ENCODE measurements at places on chromosomes 7 and 10.

DNA sequence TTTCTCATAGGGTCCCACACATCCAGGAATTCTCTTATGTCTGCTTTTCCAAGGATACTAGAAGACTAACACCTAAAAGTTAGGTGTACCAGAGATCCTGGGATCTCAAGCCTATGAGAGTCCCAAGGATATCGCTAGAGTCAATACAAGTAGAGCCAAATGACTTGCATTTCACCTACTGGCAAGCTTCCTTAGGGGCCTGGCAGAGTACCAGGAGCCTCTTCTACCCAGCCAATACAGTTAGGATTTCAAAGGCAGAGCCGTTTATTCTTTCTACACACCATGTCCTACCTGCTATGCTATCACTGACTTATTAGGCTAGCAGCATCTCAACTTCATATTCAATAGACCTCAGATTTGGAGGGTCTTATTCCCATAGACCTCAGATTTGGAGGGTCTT is 53.5 kb upstream of the UNC5B start:
- no peak for DNase-seq

DNA sequence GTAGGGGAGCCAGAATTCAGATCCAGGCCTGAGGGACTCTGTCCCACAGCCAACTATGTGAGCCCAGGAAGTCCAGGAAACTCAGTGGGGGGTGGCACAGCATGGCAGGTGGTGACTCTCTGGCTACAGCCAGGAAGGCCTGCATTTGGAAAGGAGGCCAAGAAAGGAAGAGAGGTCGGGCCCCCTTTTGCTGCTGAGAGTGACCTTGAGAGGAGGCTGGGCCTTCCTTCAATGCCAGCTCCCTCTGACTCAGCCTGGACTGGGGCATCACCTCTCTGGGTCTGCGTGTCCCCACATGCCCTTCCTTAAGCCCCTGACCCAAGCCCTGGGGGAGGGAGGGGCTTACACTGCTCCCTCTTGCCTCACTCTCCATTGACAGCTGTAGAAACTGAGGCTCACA is 6.4 kb upstream of the MYL10 start:
- no peak for DNase-seq

DNA sequence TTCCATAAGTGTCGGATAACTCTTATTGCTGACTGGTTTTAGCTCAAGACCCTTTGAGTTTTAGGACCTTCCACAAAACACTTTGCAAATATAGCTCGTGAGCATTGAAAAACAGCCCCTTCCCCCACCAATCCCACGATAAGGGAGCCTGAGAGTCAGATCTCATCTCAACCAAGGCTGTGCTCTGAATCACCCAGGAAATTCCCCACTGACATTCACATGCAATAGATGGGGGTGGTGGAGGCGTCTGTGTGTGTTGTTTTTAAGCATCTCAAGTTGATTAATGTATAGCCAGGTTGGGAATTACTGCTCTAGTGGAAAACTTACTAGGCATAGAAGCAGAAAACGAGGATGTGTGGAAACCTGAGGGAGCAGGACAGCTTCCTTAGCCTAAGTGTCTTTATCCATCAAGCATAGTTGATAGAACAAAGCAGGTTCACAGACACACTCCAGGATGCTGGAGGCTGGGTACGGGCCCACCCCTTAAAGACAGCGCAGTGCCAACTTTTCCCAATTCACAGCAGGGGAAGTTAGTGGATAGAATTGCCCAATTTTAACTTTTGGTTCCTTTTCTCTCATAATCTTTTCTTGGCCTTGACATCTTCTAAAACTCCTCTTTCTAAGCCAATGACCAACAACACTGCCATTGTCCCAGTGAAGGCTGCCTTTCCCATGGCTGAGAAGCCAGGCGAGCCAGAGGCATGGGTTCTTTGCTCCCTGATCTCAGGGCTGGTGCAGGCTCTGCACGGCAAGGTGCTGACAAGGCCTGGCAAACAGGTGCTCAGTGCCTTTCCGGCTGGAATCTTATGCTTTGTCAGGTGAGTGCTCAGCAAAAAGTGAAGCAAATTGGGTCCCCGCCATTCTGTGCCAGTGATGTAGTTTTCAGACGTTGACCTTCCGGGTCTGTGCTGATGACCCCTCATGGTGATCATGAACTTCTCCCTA is 98.5 kb upstream of the INSIG1 start:
- no peak for DNase-seq

DNA sequence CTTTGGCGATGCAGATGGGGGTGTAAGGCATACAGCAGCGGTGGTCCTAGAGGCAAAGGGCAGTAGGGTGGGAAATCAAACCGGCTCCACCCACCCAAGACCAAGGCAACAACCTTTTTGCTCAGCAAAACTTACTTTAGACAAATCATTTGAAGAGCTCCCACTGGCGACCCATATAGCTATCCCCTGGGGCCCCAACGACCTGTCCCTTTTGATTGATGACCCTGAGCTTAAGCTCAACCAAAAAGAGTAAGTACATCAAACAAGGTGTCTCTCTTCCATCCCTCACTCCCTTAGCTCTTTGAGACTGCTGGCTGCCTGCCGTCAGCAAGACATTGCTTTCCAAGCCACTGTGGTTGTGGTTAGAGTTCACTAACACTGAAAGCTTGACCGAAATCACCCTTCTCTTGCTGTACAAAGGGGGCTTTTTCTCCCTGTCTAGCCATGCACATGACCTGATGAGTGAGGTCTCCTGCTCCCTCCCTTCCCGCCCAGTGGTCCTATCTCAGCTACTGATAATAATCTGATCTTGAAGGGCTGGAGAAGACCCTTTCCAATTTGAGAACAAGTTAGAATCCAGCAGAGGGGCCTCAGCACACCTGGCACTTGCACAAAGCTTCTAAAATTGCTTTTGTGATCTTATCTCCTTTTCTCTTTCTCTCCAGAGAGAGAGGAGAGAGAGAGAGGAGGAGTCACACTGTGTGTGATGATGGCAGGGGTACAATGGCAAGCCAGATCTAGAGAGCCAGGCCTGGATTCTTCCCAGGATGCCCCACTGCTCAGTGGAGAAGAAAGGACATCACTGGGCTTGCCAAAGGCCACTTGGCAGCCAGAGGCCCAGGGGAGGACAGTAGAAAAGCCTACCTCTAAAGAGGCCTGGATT is 42.2 kb downstream of the XPNPEP1 start:
- no peak for DNase-seq

- no peak for DNase-seq
These were observed 156.1 kb downstream of the ADARB2 start for GRCh38 chr10:1581189-1581588.

DNA sequence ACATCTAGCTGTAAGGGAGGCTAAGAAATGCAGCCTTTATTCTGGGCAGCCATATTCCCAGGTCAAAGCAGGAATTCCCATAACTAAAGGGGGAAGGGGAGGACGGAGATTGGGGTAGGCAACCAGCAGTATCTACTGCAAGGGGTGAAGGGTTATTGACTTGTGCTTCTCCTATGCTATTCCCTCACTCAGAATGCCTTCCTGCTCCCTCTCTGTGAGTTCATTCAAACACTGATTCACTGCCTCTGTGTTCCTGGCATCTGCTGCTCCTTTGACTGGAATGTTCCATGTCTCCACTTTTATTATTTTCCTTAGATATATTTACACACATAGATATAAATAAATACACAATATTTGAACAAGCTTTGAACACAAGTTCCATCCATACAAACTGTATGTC is 11.1 kb downstream of the HTR7 start:
- DNase-seq = no peak

DNA sequence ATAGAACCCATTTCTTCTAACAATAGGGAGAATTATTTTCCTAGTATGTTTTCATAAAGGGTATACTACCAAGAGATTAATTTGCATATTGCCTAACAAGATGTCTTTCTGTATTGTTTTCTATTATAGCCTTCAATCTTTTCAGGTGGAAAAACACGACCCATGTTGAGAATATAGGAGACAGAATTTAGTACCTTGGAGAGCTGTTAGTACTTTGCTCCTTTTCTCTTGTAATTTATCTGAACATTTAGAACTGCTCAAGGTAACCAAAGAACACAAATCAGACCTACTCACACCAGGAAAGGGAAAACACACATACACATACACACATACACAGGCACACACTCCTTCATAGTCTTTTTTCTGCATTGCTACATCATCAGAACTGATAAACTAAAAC is 7.8 kb upstream of the TRDMT1 start:
- no peak for DNase-seq

- DNase-seq = no peak
These were observed 2.0 kb downstream of the FXYD4 start for GRCh38 chr10:43373461-43373860.

DNA sequence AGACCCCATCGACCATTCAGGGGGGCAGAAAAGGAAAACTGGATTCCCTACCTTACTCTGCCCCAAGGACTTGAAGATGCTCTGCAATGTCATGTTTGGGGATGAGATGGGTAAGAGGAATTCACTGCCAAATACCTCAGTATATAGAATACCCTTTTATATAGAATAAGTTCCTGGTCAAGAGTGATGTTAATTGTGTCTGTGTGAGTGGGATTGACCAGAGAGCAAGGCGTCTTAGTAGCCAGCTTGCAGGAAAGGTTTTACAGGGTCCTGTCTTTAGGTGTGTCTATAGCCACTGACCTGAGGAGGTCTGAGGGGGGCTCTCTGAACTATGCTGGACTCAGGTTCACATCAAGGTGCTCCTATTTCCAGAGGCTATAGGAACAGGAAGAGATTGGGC is 1.4 kb downstream of the IFIT3 start:
- no peak for DNase-seq

- no peak for DNase-seq
These were observed 6.4 kb downstream of the NOBOX start for GRCh38 chr7:144397086-144397485.

GRCh38 chr10:100008142-100008522 is 1.6 kb downstream of the DNMBP start:
- DNase-seq = no peak

GRCh38 chr7:94778711-94779459 is 123.0 kb upstream of the SGCE start:
- DNase-seq = no peak

DNA sequence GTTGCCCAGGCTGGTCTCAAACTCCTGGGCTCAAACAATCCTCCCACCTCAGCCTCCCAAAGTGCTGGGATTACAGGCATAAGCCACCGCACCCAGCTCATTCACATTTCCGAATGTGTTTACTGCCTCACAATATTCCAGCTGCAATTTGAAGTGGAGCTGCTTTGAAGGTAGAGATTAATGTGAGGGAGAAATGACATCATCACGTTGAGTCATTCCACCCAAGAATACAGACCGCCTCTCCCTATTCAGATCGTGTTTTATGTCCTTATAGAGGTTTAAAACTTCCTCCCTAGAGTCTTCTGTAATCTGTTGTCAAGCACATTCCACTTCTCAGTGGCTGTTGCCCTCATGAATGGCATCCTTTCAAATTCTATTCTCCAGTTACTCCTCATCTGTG is 100.4 kb upstream of the PDGFA start:
- DNase-seq = no peak

GRCh38 chr7:33601101-33601500 is 304.2 kb upstream of the BMPER start:
- no peak for DNase-seq

DNA sequence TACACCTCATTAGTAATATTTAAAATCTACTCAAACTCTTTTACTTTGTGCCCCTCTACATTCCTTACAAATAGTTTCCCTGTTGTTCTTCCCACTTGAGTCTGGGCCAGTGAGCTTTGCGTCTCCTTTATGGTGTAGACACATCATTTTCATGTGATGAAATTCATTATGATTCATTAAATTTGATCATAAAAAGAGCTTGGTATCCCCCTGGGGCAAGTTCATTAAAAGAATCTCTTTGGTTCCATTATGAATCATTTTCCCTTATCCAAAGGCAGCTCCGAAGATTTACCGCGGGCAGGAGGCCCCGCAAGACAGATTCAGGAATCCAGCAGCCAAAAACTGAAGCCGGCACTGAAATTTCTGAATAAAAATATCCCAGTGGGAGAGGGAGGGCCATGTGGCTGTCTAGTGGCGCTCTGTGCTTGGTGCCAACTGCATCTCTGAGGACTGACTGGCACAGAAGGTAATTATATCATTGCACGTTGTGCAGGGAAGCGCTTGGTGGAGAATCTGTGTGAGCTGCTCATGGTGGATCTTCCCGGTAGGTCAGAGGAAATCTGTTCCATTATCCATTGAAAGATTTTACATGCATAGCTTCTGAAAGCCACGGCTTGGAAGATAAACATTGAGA is 151.4 kb upstream of the PITRM1 start:
- no peak for DNase-seq

DNA sequence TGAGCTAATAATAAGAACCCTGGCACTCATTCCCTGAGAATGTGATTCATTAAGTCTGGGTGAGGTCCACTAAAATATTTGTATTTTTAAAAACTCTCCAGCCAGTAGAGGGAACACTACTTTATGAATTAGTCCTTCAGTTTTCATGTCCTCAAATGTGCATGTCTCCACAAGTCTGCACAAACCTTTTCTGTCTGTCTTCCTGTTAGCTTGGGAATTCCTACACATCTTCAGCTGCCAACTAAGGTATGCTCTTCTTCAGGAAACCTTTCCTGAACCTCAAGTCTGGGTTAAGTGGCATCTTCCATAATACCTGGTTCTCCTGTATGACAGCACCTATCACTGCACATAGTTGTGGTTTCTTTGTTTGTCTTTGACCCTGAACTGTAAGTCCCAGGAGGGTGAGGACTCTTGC is 119.6 kb upstream of the MKX start:
- no peak for DNase-seq

DNA sequence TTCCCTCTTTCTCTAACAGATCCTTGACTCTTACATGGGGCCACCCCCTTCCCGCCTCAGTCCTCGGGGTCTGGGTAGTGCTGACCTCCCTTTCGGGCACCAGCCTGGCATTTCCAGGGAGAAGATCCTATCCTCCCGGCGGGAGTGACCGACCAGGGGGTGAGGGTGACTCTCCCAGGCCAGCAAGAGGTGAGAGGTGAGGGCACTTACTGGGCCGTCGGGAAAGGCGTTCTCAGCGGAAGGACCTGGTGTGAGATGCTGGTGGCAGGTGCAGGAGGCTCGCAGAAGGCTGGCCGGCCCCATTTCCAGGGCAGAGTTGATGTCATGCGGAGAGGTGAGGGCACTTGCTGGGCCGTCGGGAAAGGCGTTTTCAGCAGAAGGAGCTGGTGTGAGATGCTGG is 4.2 kb upstream of the FOXL3 start:
- DNase-seq = no peak

- no peak for DNase-seq
These were observed 146.7 kb upstream of the KLF14 start for GRCh38 chr7:130880668-130881067.
